NCI-H82 (cell line): ENCODE measurements at places on chromosomes 6 and 20.

DNA sequence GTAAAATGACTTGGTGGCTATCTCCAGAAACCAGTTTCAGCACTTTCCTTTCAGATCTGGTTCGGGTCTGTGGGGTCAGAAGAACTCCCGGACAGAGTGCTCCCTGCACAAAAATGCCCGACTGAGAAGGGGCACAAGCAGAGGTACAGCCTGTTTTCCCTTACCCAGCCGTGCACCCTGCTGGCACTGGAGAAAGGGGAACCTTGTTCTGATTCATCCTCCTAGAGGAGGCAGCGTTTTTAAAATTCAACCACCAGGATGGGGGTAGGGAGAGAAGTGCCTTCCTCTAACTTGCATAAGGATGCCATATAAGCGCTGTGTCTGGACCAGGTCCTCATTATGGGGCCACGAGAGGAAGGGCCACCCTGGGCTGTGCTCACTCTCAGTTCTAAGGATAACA, 17.6 kb downstream of the RIMS4 start:
- DNase-seq = no peak

DNA sequence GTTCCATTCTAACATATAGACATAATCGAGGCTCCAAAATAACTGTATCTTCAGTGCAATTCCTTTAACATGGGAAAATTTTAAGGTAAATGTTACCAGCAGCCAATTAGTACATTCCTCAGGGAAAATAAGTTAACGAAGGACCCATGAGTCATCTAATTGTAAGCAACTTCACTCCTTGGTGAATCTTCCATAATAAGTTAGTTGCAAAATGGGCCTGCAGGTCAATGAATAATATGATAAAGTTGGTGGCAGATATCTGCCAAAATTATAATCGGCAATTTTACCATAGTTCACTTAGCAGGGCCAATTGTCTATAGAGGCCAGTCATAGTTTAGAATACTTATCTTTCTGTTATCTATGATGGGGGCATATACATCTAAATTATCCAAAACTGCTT, 42.3 kb downstream of the QRSL1 start:
- no peak for DNase-seq

- DNase-seq = no peak
These were observed 28.7 kb downstream of the FGD2 start for GRCh38 chr6:37033819-37034795.

DNA sequence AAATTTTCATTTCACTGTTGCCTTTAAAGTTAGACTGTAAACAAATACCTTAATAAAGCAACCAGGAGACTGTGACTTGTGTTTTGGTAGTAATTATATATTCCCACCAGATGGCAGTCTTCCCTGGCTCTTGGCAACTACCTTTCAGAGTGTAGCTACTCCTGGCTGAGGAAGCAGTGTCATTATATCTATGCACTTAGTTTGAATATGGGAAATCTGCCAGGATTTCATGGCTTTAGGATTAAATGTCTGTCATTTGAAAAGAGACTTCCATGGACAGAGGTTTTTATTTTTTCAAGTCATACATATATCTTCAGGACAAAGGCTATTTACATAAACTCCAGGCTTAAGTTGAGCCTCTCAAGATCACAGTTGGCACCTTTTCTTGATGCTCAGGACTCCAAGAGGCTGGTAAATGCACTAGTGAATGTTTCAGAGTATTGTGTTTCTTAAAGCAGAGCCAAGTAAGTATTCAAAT, 160.1 kb downstream of the C6orf58 start:
- DNase-seq = peak; percentile 86

DNA sequence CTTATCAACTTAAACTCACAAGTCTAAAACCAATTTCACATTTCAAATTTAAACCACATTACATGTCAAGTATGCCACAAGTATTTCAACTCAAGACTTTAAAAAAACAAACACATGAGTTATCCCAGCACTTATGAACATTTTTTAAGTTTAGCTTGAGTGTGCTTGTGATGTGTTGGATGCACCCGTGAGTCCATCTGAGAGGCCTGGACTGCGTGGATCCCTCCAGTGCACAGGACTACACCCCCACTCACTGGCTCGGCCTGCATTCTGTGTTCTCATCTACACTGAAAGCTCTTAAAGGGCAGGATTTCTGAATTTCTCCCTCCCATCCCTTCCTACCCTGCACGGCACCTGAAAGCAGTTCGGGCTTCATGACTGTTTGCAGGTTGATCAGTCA, 128.8 kb upstream of the CD93 start:
- DNase-seq = no peak

GRCh38 chr20:48465271-48465670, 362.5 kb downstream of the PREX1 start:
- DNase-seq = no peak

DNA sequence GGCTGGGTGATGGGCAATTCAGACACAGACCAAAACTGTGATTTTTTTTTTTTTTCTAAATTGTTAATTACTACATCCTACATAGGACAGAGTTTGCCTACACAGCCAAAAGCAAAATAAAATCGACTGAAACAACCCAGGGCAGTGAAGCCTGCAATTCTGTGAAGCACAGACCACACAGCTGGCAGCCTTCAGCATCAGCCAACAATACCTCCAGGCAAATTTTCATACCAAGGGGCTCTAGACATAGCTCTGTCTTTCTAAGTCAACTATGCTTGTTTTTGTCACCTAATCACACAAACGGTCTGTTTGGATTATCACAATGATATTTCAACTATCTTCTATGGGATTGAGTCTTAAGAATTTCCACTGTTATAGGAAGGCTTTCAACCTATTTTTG, 17.6 kb downstream of the RMND1 start:
- no peak for DNase-seq

DNA sequence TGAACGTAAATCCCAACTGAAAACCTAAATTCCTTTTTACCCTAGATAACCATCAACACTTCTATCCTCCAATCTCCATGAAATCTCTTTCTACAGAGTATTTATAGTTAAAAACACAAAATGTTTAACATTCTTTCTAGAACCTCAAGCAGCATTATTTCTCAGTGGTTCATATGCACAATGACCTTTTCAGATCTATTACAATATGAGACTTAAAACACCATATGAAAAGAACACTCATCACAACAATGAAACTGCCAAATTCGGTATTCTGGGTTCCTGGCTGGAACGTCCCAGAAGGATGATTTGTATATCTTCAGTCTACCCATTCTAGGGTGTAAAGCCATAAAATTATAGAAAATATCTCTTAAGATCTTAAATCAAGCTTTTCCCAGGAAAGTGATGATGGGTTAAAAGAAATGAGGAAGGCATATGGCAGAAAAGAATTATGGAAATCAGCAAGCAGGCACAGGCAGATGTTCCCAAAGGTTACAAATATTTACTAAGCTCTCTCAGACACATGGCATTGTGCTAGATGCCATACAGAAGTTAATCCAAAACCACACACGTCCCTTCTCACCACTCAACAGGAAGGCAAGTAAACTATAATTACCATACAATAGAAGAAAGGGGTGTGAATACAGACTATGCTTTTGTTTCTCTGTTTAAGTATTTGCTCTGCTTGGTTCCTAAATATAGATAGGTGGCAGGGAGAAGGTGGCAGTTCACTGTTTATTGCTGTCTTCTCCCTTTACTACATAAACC, 118.0 kb downstream of the CHD6 start:
- no peak for DNase-seq

DNA sequence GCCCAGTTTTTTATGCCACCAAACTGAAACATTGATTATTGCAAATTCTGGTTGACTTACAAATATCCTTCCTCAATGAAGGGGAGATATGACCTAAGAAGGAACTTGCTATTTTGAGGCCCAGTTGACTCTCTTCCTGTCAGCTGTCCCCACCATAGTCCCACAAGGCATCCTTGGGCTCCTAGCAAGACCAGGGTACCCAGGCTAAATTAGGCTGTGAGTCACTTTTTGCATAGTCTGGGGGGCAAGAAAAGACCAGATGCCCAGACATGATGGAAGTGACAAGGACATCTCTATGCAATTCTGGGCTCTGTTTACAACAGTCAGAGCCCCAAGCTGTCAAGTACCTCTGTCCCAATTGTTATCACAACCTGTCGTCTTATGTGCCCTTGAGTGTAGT, 31.8 kb upstream of the MAFB start:
- DNase-seq = no peak
